ENCODE measurements at places on chromosomes 12 and 14.

DNA sequence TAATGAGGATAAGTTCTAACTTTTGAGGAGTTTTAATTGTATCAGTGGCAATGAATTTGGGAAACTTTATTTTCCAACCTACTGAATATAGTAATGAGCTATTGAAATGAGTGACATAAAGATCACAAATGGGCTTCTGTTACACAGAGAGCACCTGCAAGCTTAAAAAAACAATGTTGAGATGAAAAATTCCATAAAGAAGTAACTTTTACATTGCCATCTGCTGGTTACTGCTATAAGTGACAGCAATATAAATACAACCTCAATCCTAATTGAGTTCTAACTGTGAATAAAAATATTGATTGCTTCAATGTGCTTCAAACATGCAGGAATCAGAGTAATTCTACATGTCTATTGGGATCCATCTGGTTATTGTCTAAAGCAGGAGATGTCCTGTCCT lies 14.2 kb downstream of the WIF1 start:
- DNase-seq = peak; percentile 29

DNA sequence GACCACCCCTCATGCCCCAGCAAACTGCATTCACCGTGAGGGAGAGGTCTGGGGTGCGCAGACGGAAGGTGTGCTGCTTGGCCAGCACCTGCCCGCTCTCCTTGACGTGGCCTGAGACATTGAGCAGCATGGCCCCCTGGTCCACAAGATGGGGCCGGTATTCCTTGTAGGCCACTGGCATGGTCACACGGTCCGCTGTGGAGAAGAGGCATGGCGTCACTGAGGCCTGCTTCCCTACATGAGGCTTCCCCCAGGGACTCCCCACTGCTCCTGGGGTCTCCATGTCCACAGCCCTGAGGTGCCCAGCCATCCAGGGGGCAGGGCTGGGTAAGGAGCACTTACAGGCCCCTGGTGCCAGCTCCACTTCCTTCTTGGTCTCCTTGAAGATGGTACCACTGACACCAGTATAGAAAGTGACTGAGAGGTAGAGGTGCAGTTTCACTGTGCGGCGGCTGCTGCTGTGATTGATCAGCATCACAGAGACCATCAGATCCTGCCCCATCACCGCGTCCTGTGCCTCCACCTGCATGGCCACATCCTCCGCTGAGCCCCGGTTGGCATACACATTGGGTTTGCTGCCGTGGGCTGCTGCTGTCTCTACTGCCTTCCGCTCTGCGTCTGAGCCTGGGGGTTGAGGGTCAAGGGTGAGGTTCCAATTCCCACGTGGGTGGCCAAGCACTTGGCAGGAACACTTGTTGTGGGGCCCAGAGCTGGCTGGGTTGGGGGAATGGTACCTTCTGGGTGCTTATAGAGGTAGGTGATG lies 8.2 kb downstream of the TGM1 start:
- no peak for DNase-seq

GRCh38 chr12:39237004-39237403 lies 205.9 kb downstream of the KIF21A start:
- DNase-seq = no peak

GRCh38 chr14:96790186-96790585 lies 7.0 kb upstream of the VRK1 start:
- no peak for DNase-seq

- DNase-seq = no peak
These were observed 42.0 kb downstream of the LTBP2 start for GRCh38 chr14:74569806-74570591.

GRCh38 chr12:116370886-116371580 lies 93.5 kb upstream of the MED13L start:
- no peak for DNase-seq

Data from NCI-H2081 (cell line).